ENCODE measurements at places on chromosomes 11 and 22.

- no peak for DNase-seq
Measured at GRCh38 chr11:31582697-31583096, 73.1 kb downstream of the ELP4 start.

GRCh38 chr11:69950120-69950519 lies 128.0 kb upstream of the ANO1 start:
- DNase-seq, result peak; percentile 61

DNA sequence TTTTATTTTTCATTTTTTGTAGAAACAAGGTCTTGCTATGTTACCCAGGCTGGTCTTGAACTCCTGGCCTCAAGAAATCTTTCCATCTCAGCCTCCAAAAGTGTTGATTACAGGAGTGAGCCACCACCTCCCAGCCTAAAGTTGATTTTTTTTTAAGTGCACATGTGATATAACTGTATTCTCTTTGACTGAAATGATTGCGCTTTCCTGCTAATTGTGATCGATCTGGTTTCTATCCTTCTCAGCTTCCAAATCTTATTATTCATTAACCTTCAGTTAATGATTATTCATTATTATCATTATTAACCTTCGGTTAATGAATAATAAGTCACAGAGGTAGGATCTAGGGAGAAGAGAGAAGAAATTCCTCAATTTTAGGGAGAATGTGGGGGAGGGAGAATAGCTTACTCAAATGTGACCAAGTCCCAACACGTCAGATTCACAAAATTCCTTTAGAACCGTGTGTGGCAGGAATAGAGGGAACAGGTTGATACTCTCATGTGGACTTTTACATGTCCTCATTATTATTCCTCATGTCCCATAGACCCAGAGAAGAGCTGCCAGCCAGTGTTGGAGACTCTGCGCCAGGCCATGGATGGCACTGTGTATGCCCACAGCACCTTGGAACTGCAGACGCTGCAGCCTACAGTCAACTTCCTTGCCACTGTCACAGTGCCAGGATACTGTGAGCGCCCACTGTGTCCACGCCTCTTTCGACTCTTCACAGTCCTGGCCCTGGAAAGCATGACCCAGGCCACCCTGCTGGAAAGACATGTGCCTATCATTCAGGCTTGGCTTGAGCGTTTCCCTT lies 47.1 kb downstream of the RRP8 start:
- no peak for DNase-seq

DNA sequence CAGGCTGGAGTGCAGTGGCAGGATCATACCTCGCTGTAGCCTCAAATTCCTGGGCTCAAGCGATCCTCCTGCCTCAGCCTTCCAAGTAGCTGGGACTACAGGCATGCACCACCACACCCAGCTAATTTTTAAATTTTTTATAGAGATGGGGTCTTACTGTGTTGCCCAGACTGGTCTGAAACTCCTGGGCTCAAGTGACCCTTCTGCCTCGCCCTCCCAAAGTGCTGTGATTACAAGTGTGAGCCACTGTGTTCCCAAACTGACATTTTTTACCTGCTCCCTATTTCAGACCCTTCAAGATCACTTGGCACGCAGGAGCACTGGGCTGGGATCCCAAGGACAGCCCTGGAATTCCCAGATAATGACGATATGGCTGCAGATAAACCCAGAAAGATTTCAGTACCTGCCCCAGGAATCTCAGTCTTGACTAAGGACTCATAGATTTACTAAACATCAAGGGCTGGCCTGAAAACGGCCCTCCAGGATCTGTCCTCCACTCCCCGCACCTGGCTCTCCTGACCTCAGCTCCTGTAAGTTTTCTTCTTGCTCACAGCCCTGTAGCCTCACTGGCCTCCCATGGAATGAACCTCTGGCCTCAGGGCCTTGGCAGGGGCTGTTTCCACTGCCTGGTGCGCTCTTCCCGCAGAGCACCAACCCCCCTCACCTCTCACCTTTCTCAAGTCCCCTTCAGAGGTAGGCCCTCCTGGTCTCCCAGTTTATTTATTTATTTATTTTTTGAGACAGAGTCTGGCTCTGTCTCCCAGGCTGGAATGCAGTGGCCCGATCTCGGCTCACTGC lies 3.6 kb upstream of the CSNK1E start:
- no peak for DNase-seq

DNA sequence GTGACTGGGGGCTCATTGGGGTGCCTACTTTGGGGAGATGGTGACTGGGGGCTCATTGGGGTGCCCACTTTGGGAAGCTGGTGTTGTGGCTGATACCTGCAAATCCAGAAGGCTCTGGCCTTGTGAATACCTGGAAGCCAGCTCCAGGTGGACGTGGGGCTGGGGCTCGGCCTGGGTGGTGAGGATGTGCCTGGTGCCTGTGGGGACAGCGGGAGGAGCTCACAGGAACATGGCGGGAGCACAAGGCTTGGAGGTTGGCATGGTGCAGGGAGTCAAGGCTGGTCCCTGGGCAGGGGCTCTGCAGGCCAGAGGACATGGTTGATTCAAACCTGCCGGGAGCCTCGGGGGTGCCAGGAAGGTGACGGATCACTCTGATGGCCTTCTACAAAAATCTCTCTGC lies 1165.7 kb downstream of the BRD1 start:
- no peak for DNase-seq
